Stimulated activated CD4-positive, alpha-beta T cell treated with anti-CD3 and anti-CD28 coated beads, Interleukin-15, amount 100 ng/mL, for 48 hours (primary cell): ENCODE measurements at places on chromosomes 2 and 18.

GRCh38 chr18:79200546-79201268, 131.5 kb downstream of the ATP9B start:
- no peak for DNase-seq

DNA sequence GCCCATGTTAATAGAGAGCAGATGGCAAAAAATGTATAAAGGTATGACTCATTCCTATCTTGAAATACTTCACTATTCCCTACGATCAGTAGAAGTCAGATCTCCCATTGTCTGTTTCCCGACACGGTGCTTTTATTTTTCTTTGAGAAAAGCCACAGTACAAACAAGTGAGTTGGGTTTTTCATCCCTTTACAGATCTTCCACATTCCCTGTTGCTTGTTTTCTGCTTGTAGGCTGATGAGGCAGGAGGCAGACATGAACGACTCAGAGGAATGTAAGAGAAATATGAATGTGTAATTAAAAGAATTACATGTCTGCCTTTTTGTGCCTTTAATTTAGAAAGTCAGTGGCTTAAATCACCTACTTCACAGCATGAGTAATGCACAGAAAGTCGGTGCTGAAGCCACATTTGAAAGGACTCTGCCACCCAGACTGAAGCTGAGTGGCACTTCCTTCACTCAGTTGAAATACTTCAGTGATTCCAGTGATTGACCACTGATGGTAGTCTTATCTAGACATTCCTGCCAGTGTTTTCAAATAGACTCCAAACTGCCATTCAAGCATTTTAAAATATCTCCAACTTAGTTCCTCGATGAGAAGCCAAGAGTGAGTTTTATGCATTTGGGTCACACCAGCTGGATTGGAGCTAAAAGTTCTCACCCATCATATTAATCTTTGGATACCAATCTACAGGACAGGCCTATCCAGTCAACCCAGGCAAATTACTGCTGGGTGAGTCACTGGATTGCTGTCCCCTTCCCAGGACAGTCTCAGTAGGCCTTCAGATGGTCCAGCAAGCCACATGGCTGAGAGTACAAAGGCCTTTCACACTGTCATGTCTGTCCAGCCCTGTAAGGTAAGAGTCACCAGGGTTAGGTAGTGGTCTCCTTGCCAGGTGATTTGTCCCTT, 79.0 kb downstream of the COLEC12 start:
- DNase-seq: no peak

GRCh38 chr2:95063086-95063958, 37.8 kb downstream of the MAL start:
- DNase-seq: no peak

DNA sequence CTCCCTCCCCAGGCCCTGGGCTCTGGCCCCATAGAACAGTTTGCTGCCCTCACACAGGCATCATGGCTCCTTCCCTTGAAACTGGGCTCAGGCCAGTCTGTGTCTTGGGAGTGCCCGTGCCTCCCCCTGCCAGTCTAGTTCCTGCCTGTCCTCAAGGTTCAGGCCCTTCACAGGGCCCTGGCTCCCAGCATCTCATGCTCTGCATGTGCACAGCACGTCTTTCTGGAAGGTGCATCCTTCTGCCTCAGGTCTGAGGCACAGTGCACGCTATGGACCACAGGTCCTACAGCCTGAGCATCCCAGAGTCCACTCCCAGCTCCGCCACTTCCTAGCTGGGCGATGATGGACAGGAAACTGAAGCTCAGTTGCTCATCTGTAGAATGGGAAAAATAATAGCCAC, 35.6 kb upstream of the FOSL2 start:
- no peak for DNase-seq

- DNase-seq: no peak
Observed at GRCh38 chr2:133415210-133415876, 152.9 kb downstream of the NCKAP5 start.

DNA sequence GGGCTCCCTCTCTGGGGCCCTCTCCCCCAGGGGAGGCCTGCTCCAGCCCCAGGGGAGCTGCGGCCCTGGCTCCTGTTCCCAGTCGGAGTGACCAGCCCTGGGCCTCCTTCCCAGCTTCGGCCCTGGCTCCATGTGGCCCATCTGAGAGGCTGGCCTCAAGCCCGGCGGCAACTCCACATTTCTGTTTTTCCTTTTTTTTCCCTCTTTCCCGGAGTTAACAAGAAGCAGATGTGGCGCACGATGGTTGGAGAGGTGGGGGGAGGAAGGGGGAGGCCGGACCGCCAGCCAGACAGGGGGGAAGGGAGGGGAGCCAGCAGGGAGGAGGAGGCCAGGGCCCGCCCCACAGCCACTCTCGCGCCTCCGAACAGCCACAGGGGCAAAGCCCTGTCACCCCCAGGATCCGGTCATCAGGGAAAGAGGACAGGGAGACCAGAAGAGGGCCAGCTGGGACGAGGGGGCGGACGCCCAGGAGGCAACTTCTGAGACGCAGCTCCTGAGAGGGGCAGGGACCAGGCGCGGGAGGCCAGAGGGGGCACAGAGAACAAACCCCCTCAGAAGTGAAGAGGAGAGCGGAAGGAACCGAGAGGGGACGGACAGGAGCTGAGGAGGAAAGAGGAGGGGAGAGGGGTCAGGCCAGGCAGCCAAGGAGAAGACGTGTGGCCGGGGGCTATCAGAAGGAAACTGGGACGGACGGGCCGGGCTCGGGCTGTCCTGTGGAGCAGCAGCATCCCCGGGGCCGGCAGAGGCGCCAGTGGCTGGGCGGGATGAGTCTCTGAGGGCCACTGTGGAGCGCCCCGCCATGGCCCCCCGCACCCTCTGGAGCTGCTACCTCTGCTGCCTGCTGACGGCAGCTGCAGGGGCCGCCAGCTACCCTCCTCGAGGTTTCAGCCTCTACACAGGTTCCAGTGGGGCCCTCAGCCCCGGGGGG, at the start of gene EMILIN1:
Gene EMILIN1 (plus strand): TSS at position 349 of the 928 bp plus-strand sequence. CDS start 451 bp downstream, at position 800.
- DNase-seq: no peak

DNA sequence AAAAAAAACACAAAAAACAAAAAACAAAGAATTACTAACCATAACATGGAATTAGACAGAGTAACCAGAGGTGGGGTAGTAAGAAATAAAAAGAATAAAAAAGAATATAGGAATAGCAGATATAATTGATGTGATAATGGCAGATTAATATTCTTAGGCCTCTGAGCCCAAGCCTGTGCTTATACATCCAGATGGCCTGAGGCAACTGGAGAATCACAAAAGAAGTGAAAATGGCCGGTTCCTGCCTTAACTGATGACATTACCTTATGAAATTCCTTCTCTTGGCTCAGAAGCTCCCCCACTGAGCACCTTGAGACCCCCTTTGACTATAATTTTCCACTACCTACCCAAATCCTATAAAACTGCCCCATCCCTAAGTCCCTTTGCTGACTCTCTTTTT, 95.1 kb upstream of the MSH6 start:
- no peak for DNase-seq

GRCh38 chr2:23096906-23097602, 287.9 kb upstream of the KLHL29 start:
- DNase-seq: no peak

- no peak for DNase-seq
Observed at GRCh38 chr2:57891086-57891712, 155.4 kb upstream of the VRK2 start.

- no peak for DNase-seq
Observed at GRCh38 chr18:5628512-5629255, 84.9 kb upstream of the EPB41L3 start.
